ENCODE measurements at places on chromosomes 5 and 9.

DNA sequence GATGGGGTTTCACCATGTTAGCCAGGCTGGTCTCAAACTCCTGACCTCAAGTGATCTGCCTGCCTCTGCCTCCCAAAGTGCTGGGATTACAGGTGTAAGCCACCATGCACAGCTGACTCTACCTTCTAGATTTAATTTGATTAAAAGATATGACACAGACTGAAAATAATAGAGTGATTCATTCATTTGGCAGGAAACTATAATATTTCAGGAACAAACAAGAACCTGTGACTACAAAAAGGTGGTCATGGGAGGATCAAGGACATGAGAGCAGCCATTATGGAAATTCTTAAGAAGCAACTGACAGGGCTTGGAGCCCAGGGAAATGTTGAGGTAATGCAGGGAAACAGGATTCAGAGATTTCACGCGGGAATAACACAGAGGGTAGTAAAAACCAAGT, 265.5 kb upstream of the DAP start:
- no peaks in the 10 kb centered on the region for H3K27me3 ChIP-seq
- H3K36me3 ChIP-seq: no peaks in the 10 kb centered on the region
- H3K27ac ChIP-seq: no peak overlapping the region
- DNase-seq: no peak
- H3K4me1 ChIP-seq: no peaks in the 10 kb centered on the region

DNA sequence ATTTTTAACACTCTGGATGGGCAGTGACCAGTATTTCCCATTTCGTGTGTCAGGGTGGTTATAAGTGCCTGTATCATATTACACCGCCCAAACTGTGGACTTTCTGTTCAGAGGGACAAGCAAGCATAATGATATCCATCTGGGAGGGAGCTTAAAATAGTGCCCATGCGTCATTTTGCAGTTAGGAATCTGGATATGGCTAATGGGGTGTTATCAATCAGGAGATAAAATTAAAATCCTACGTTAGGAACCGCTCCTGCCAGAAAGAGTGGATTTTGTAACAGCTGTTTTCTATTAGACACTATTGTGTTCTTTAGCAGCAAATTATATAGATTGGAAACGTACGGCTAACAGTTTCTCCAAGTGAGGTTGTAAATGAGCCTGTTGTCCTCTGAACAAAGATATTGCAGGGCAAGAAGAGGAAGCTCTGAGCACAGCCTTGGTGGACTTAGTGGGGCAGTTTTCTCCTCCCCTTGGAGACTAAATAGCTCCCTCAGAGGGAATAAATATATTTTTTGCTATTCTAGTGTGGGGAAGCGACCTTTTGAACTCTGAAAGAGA, 160.4 kb downstream of the SPATA31D1 start:
- DNase-seq: no peak
- H3K36me3 ChIP-seq: no peaks in the 10 kb centered on the region
- no peaks in the 10 kb centered on the region for H3K27me3 ChIP-seq
- no peaks in the 10 kb centered on the region for H3K4me1 ChIP-seq
- H3K27ac ChIP-seq: no peak overlapping the region
- H3K4me3 ChIP-seq: no peak overlapping the region

GRCh38 chr5:78624011-78624541, 24.5 kb downstream of the LHFPL2 start:
- no peak overlapping the region for H3K4me3 ChIP-seq
- DNase-seq: no peak
- peaks cover 18% of the 10 kb centered on the region for H3K36me3 ChIP-seq
- no peaks in the 10 kb centered on the region for H3K4me1 ChIP-seq
- no peak overlapping the region for H3K27ac ChIP-seq

DNA sequence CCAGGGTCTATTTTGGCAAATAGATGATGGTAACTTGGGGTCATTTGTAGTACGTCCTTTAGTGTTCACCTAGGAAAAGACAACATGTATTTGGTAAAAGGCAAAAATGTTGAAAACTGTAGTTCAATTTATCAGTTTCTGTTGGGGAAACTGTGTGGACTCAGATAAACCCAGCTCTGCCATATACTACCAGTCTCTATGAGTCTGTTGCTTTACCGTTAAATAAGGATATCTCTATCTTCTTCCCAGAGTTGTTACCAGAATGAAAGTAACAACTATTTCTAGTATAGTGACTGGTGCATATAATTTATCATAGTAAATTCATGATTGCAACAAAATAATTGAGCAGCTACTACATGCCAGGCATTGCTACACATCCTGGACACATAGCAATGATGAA, 3.8 kb upstream of the IQGAP2 start:
- no peaks in the 10 kb centered on the region for H3K36me3 ChIP-seq
- DNase-seq: no peak
- no peak overlapping the region for H3K4me3 ChIP-seq
- H3K27me3 ChIP-seq: no peaks in the 10 kb centered on the region

DNA sequence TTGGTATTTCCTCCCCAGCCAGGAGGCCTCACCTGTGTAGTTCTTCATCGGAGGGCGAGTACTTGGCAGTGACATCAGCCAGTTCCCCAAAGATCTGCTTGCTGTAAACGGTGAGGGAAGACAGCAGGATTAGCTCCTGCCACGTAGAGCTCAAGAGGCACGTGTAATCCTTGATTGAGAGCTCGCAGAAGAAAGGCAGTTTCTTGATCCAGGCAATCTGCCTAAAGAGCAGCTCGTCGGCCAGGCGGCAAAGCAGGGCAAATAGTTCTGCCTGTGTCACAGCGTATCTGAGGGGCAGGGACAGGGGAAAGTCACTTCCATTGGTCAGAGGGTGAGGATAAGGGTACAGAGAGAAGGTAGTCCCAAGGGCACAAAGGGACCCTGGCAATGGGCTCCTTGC, 28.6 kb upstream of the NR5A1 start:
- no peaks in the 10 kb centered on the region for H3K27me3 ChIP-seq
- H3K4me1 ChIP-seq: no peaks in the 10 kb centered on the region
- no peak for DNase-seq

DNA sequence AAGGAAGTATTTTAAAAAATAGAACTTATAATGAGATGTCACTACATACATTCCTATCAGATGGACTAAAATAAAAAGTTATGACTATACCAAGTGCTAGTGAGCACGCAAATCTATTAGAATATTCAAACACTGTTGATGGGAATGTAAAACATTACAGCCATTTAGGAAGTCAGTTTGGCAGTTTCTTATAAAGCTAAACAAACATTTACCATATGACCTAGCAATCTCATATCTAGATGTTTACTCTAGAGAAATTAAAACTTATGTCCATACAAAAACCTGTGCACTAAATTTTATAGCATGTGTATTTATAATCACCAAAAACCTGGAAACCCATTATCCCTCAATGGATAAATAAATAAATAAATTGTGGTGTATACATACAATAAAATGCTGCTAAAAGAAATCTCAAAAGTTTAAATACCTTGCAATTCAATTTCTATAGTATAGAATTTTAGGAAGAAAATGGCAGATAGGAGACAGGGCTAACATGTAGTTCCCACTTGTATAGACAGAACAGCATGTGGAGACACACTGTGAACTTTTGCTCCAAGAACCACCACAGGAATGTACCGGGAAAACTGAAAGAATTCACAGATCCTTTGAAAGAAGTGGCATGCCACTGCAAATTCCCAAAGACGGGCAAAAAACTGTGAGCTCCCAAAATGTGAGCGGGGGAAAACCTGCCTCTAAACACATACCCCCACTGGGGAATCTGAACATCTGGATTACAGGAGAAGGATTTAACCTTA, 174.6 kb upstream of the SPEF2 start:
- H3K4me3 ChIP-seq: no peak overlapping the region
- no peak overlapping the region for H3K27ac ChIP-seq
- DNase-seq: no peak
- no peaks in the 10 kb centered on the region for H3K27me3 ChIP-seq

DNA sequence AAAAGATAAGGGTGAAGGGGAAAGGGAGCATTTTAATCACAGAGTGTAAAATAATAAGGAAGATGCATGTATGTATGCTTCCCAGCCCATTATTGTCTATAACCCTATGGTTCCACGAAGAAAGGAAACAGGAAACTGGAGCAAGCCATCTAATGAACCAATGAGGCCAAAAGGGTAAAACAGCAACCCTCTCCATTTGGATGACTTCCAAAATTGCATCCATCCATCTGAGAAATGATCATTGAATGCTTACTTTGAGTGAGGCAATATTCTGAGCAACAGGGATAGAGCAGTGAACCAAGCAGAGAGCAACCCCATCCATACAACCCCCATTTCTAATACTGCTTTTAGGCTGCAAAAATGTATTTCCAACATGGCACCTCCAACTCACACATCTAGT, 46.9 kb downstream of the ARL15 start:
- no peaks in the 10 kb centered on the region for H3K36me3 ChIP-seq
- H3K4me3 ChIP-seq: no peak overlapping the region
- H3K27me3 ChIP-seq: no peaks in the 10 kb centered on the region
- no peaks in the 10 kb centered on the region for H3K4me1 ChIP-seq

DNA sequence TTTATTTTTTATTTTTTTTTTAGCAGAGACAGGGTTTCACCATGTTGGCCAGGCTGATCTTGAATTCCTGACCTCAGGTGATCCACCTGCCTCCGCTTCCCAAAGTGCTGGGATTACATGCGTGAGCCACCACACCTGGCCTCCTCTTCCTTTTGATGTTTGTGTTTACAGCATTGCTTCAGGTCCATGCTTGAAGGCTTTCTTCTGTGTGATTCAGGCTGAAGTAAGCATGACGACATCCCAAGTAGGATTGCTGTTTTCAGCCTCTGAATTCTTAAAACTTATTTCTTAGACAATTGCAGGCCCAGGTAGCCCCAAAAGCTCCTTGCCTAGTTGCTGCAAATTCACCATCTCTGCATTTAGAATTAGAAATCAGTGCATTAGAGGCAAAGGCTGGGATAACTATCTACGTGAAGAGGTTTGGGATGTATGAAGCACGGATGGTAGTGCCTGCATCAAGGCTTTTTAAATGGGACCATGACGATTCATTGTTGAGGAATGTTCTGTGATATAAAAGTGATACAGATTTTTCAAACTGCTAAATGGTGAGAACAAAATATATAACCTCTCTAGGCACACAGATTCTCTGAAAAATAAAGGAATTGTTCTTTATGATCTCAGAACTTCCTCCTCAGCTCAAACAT, 3.0 kb upstream of the ETF1 start:
- H3K27me3 ChIP-seq: no peaks in the 10 kb centered on the region
- no peak for DNase-seq
- H3K4me3 ChIP-seq: no peak overlapping the region
- no peak overlapping the region for H3K27ac ChIP-seq

DNA sequence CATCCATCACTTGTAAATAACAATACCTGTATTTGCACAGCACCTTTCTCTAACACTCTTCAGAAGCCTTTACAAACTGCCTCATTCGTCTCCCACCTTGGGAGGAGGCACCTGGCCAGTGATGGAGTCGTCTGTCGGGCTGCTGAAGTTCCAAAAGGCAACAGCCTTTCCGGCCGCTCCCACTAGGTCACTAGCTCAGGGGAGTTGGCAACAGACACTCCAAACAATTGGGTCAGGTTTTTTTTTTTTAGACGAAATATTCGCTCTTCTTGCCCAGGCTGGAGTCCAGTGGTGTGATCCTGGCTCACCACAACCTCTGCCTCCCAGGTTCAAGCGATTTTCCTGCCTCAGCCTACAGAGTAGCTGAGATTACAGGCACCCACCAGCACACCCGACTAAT, 4.0 kb downstream of the DAP start:
- no peak for DNase-seq
- H3K4me1 ChIP-seq: peaks cover 6% of the 10 kb centered on the region
- H3K36me3 ChIP-seq: no peaks in the 10 kb centered on the region
- H3K4me3 ChIP-seq: no peak overlapping the region
- H3K27me3 ChIP-seq: no peaks in the 10 kb centered on the region

GRCh38 chr5:169763376-169764017, 126.4 kb downstream of the DOCK2 start:
- DNase-seq: no peak
- H3K36me3 ChIP-seq: no peaks in the 10 kb centered on the region
- H3K4me3 ChIP-seq: no peak overlapping the region
- H3K27ac ChIP-seq: no peak overlapping the region

DNA sequence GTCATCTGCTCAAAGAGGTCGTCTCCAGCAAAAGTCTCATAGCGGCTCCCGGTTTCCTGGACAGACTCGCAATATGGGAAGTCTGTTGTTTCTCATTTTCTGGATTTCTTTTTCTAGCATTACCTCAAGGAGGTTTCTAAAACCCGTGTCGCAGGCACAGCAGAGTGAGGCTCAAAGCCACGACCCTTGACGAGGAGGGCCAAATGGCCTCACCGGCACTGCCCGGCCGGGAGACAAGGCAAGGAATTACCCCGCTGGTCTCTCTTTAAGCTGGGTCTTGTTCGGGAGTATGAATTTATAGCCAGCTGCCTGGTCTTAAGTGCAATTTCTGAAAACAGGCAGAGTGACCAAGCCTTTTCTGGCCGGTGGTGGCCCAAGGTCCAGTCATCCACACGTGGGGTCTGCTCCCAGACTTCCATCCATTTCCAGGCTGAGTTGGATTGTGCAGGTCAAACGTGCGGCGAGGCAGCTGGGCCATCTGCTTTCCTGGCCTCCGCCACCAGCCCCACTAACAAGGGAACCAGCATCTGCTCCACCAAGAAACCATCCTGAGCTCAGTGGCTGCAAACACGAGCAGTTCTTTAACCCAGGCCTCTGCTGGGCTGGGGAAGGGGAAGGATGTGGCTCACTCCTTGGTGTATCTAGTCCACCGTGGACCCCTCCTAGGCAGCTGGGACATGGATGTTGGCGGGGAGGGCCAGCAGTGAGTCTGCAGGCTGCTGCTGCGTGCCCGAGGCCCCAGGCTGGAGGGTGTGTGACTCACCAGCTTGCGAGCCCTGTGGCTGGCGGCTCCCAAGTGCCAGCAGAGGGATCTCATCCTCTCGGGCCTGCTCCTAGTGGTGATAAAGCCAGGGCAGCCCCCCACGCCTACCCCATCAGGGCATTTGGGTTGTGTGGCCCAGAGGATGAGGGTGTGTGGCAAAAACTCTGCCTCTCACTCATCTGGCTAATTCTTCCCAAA, 55.6 kb upstream of the COL5A1 start:
- no peaks in the 10 kb centered on the region for H3K27me3 ChIP-seq
- H3K4me1 ChIP-seq: peaks cover 4% of the 10 kb centered on the region
- DNase-seq: no peak
- no peak overlapping the region for H3K4me3 ChIP-seq
- H3K36me3 ChIP-seq: no peaks in the 10 kb centered on the region
- H3K27ac ChIP-seq: no peak overlapping the region

GRCh38 chr5:43304525-43304924, 8.7 kb downstream of the HMGCS1 start:
- no peak overlapping the region for H3K27ac ChIP-seq
- no peak for DNase-seq
- no peaks in the 10 kb centered on the region for H3K27me3 ChIP-seq
- peaks cover 47% of the 10 kb centered on the region for H3K36me3 ChIP-seq

DNA sequence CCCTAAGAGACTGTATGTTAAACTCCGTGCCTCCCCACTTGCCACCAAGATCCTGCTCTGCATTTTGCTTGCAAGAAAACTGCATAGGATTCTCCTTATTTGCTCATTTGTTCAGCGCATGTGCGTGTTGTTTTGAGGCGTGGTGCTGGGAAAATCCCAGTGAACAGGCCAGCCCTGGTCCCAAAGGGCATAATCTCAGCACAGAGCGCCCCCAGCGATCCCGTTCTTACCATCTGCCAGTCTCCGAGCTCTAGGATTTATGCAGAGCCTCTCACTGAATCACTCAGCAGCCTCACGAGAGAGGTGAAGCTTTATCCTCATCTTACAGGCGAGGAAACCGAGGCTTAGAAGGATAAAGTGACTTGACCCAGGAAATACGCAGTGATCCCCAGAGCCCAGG, 11.5 kb downstream of the PRRX2 start:
- no peak for DNase-seq
- H3K4me1 ChIP-seq: peaks cover 2% of the 10 kb centered on the region
- no peak overlapping the region for H3K27ac ChIP-seq
- no peak overlapping the region for H3K4me3 ChIP-seq
